ENCODE measurements at places on chromosomes 4 and X. TPM values are rescaled to one million over a fixed set of nuclear protein-coding genes. Genes with fewer than 3 reads are reported as not detected.
A peak's percentile ranks its signal among the peaks of the same experiment; 100 is the strongest.

GRCh38 chr4:3335385-3335784 is 42.6 kb downstream of the RGS12 start:
- no peak for DNase-seq
- no peaks in the 10 kb centered on the region for H3K36me3 ChIP-seq
- no peaks in the 10 kb centered on the region for H3K27me3 ChIP-seq
- no peak overlapping the region for H3K4me3 ChIP-seq

- no peak for DNase-seq
- H3K4me1 ChIP-seq, result no peaks in the 10 kb centered on the region
- H3K36me3 ChIP-seq, result no peaks in the 10 kb centered on the region
- no peaks in the 10 kb centered on the region for H3K27me3 ChIP-seq
- H3K27ac ChIP-seq, result no peak overlapping the region
These were observed 52.4 kb downstream of the GLRB start for GRCh38 chr4:157128395-157128794.

GRCh38 chrX:71393919-71394318 is 27.8 kb downstream of the TAF1 start:
- no peaks in the 10 kb centered on the region for H3K27me3 ChIP-seq
- H3K27ac ChIP-seq, result no peak overlapping the region
- peaks cover 98% of the 10 kb centered on the region for H3K36me3 ChIP-seq
- no peak overlapping the region for H3K4me3 ChIP-seq

- no peaks in the 10 kb centered on the region for H3K4me1 ChIP-seq
- H3K4me3 ChIP-seq, result no peak overlapping the region
- no peaks in the 10 kb centered on the region for H3K36me3 ChIP-seq
- H3K27ac ChIP-seq, result no peak overlapping the region
- peak; percentile 25 for DNase-seq
These were observed 112.4 kb upstream of the SPRY1 start for GRCh38 chr4:123284168-123284567.

DNA sequence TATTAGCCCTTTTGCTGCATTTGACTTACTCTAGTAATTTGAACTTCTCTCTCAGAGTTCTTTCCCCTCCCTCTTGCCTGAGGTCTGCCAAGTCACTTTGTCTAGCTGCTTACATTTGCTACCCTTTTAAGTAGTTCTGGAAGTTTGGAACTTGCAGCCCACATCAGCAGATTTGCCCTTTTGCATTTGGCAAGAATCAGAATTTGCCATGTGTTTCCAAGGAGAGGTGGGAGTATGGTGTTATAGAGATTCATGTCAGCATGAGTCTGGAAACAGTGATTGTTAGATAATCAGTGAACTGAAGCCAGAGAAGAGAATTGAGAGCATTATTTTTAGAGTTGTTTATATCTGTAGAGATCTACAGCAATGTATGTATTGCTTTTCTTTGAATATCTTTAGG is 52.1 kb downstream of the KLHL34 start:
- H3K27me3 ChIP-seq, result no peaks in the 10 kb centered on the region
- peak; percentile 10 for DNase-seq
- H3K4me3 ChIP-seq, result no peak overlapping the region
- no peaks in the 10 kb centered on the region for H3K4me1 ChIP-seq
- H3K27ac ChIP-seq, result no peak overlapping the region

GRCh38 chr4:40307627-40308497 is 27.3 kb upstream of the CHRNA9 start:
- peaks cover 14% of the 10 kb centered on the region for H3K4me1 ChIP-seq
- H3K36me3 ChIP-seq, result no peaks in the 10 kb centered on the region
- peak overlapping the region; percentile 69 for H3K27ac ChIP-seq
- peak; percentile 43 for DNase-seq

GRCh38 chrX:9767375-9767774 is 1.7 kb upstream of the GPR143 start:
- H3K4me1 ChIP-seq, result no peaks in the 10 kb centered on the region
- H3K4me3 ChIP-seq, result no peak overlapping the region
- no peak for DNase-seq
- H3K27me3 ChIP-seq, result peaks cover 17% of the 10 kb centered on the region
- H3K27ac ChIP-seq, result no peak overlapping the region
- H3K36me3 ChIP-seq, result no peaks in the 10 kb centered on the region

Gene ADH7
- 1.3 TPM for total RNA-seq

Gene RASSF6
- 8.2 TPM for total RNA-seq

GRCh38 chr4:145154573-145154972 is 25.8 kb downstream of the OTUD4 start:
- peaks cover 10% of the 10 kb centered on the region for H3K4me1 ChIP-seq
- H3K4me3 ChIP-seq, result no peak overlapping the region
- no peaks in the 10 kb centered on the region for H3K27me3 ChIP-seq
- peak; percentile 50 for DNase-seq

GRCh38 chrX:31349515-31349914 is 277.7 kb upstream of the FTHL17 start:
- no peak for DNase-seq
- no peaks in the 10 kb centered on the region for H3K36me3 ChIP-seq
- no peaks in the 10 kb centered on the region for H3K27me3 ChIP-seq
- H3K27ac ChIP-seq, result no peak overlapping the region
- H3K4me1 ChIP-seq, result no peaks in the 10 kb centered on the region
- H3K4me3 ChIP-seq, result no peak overlapping the region

Gene CT45A10
- not detected for total RNA-seq

GRCh38 chr4:185127021-185127925 is 15.8 kb upstream of the SLC25A4 start:
- no peaks in the 10 kb centered on the region for H3K36me3 ChIP-seq
- H3K27me3 ChIP-seq, result no peaks in the 10 kb centered on the region
- H3K27ac ChIP-seq, result peak overlapping the region; percentile 83
- H3K4me1 ChIP-seq, result peaks cover 6% of the 10 kb centered on the region

- no peak for DNase-seq
- no peaks in the 10 kb centered on the region for H3K27me3 ChIP-seq
- no peak overlapping the region for H3K4me3 ChIP-seq
- no peak overlapping the region for H3K27ac ChIP-seq
- peaks cover 18% of the 10 kb centered on the region for H3K4me1 ChIP-seq
- no peaks in the 10 kb centered on the region for H3K36me3 ChIP-seq
These were observed 52.2 kb downstream of the HTRA3 start for GRCh38 chr4:8321771-8322170.

DNA sequence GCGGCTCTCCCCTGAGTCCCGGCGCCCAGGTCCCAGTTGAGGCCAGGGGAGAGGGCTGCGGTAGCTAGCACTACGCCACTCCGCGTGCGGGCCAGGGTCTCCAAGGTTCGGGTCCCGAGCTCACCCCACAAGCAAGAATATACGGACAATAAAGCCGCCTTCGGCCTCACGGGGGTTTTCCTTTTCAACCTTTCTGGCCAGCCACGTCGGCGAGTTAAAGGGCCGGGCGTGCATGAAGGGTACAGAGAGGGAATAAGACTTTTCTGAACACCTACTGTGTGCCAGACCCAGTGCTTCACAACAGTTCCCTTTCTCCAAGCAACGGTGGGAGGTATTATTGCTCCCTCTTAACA is 138.5 kb upstream of the ZIC3 start:
- H3K4me1 ChIP-seq, result peaks cover 27% of the 10 kb centered on the region
- H3K27me3 ChIP-seq, result peaks cover 87% of the 10 kb centered on the region
- DNase-seq, result no peak
- H3K4me3 ChIP-seq, result peak overlapping the region; percentile 60

DNA sequence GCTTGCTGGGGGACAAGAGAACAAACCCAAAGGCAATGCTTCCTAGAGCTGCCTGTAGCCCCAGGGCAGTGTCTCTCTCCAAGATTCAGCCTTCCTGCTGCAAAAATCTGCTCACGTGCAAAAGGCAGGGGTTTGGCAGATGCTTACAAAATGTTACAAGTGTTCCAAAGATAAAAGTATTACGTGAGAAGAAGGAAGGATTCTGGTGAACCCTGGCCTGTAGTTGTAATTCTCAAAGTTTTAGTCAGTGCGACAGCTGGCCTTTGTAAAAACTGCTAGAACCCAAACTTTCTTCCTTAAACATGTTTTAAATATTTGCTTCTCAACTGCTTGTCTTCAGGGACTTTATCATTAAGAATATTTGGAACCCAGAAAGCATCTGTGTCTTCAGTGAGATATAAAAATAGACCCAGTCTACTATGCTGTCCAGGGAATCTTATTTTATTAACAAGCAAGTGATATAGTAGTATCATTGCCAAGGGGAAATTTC is 232.3 kb downstream of the FRMPD4 start:
- H3K27ac ChIP-seq, result no peak overlapping the region
- H3K4me1 ChIP-seq, result no peaks in the 10 kb centered on the region
- H3K27me3 ChIP-seq, result no peaks in the 10 kb centered on the region
- no peak overlapping the region for H3K4me3 ChIP-seq

Gene LIAS
- 20.9 TPM for total RNA-seq

Gene GRIA3
- total RNA-seq, result 4.7 TPM
